Nasal cavity respiratory epithelium epithelial cell of viscerocranial mucosa (primary cell): ENCODE measurements at places on chromosomes 7 and 10. TPM values are rescaled to one million over a fixed set of nuclear protein-coding genes. Genes with fewer than 3 reads are reported as not detected.

PHF14 gene
- total RNA-seq, result 19.5 and 42.9 TPM in 2 replicates

GBX1 gene
- total RNA-seq, result not detected in 2 replicates

KIF11 gene
- total RNA-seq, result 1.4 and 1.7 TPM in 2 replicates

HTR7 gene
- 23.2 and 25.3 TPM in 2 replicates for total RNA-seq

ADAM22 gene
- total RNA-seq, result under 0.01 and 0.07 TPM in 2 replicates

PVRIG gene
- total RNA-seq, result not detected in 2 replicates

ORAI2 gene
- 7.5 and 13.2 TPM in 2 replicates for total RNA-seq

PRPS1L1 gene
- total RNA-seq, result not detected in 2 replicates

ZNF735 gene
- total RNA-seq, result not detected in 2 replicates

SPDYE11 gene
- not detected in 2 replicates for total RNA-seq

FXYD4 gene
- total RNA-seq, result not detected in 2 replicates

ACTR3C gene
- 5.5 and 12.2 TPM in 2 replicates for total RNA-seq

STEAP2 gene
- total RNA-seq, result 2.7 and 16.2 TPM in 2 replicates

GIMAP5 gene
- not detected in 2 replicates for total RNA-seq

SPDYE2 gene
- total RNA-seq, result not detected in 2 replicates

CALHM3 gene
- total RNA-seq, result not detected in 2 replicates

PIK3CG gene
- under 0.01 TPM in 1 of 2 replicates, not detected in the other for total RNA-seq

TSPAN33 gene
- total RNA-seq, result 2.4 and 5.8 TPM in 2 replicates

CPA2 gene
- not detected in 2 replicates for total RNA-seq

NPVF gene
- not detected in 2 replicates for total RNA-seq
